Activated effector memory CD4-positive, alpha-beta T cell treated with anti-CD3 and anti-CD28 coated beads, Interleukin-2, amount 50 U/mL, for 16 hours (primary cell): ENCODE measurements at places on chromosomes 4 and X.
A peak's percentile ranks its signal among the peaks of the same experiment; 100 is the strongest.

- DNase-seq = no peak
Measured at GRCh38 chr4:133866328-133866699, 335.3 kb downstream of the PABPC4L start.

DNA sequence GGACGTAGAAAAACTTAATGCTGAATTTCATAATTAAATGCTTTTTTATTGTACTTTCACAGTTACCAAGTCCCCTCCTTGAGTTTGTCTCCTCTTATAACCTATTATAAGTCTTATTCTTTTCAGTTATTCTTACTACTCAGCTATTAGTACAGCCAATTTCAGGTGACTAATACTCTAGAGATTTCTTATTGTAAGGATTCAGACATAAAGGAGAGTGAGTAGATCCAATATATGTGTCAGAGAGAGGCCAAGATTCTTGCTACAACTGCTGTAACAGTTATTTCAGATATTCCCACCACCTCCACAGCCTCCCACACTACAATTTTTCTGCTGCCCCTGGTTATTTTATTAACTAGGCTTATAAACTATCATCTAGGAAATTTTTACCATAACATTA lies 274.5 kb downstream of the GPAT3 start:
- DNase-seq = no peak

GRCh38 chr4:83568062-83568461 lies 32.2 kb downstream of the GPAT3 start:
- no peak for DNase-seq

DNA sequence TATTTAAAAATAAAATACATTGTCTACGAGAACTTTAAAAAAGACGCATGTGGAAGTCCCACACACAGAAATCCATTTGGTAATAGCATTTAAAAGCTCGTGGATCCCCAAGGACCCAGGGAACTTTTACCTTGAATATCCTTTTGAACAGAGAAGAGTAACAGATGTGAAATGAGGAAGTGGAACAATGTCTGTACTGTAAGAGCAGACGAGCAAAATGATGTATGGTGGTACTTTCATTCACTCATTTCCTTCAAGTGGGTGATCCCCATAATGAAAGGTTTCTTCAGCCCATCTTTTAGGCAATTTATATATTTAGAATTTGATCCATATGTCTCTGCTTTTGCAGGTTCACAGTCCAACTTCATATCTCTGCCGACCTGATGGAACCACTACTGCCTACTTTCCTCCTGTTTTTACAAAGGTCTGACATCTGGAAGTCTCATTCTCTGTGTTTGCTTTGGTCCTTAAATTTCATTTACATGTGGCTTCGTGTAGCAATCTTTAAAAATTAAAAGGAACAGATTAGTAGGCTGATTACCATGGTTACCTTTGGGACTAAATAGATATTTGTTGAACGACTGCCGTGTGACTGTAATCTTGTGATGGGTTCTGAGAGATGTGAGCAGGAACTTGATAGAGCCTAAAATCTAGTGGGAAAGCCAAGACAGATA lies 188.4 kb downstream of the PALLD start:
- DNase-seq = no peak

DNA sequence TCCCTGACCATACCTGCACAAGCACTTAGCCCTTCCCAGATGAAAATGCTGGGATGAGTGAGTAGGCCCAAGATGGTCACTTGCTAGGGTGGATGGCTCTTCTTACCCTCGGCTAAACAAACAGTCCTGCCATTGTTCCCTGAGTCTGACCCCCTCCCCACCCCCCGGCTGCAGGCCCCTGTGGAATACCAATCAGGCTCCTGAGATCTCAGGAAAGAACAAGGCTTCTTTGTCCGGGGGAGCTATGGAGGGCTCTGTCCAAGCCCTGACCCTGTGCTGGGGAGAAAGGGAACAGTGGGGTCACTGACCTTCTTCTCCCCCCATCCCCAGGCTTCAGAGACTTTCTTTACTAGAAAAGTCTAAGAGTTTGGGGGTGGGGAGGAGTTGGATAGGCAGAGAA lies 6.0 kb downstream of the PLP1 start:
- DNase-seq = no peak

GRCh38 chrX:3599802-3600430 lies 113.5 kb downstream of the PRKX start:
- no peak for DNase-seq

DNA sequence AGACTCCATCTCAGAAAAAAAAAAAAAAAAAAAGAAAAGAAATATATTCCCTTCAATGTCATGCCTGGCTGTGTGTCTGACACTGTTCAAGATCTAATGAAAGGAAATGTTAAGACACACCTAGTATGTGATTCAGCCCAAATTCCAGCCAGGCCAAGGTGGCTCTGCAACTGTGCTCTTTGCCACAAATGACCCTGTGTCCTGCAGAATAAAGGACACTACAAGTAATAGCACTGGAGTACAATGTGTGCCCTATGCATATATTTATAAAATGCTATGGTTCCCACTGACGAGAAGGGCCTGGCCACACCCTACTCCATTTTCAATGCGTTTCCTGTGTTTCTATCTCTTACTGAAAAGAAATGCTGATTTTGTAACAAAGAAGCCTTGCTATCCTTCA lies 98.0 kb upstream of the SORBS2 start:
- no peak for DNase-seq

DNA sequence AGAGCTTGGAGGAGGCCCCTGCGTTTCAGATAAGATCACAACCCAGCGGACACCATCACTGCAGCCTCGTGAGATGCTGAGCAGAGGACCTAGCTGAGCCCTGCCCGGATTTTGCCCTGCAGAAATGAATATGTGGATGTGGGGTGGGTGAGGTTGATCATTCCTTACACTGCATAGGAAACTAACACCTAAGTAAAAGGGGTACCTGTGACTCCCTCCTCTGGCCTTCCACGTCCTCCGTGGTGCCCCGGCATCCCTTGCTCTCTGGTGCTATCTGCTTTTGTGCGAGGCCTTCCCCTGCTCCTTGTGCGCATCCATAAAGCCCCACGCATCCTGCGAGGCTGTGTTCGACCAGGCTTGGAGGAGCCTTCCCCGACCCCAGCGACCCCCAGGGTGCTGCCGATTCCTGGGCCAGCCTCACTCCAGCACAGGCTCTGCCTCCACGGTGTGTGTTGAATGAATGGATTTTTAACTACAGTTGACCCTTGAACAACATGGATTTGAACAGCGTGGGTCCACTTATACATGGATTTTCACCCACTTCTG lies 25.6 kb upstream of the GPR78 start:
- DNase-seq = no peak

GRCh38 chr4:183333983-183334382 lies 11.8 kb upstream of the CLDN24 start:
- no peak for DNase-seq

DNA sequence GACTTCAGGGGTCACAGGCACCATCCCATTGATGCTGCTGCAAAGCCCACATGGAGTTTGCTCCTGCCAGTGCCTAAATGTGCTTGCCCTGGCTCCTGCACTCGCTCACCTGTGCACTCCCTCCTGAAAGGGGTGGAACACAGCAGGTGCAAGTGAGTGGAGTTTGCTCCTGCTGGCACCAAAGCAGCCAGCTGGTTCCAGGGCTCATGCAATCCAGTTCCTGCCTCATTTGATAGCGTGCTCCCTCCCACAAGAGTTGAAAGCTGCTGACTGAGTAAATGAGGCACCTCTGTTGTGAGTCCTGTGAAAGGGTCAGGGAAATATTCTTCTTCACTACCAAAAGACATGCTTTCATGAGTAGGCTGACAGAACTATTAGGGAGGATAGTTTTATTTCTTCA lies 30.5 kb downstream of the CXCL8 start:
- DNase-seq = no peak

DNA sequence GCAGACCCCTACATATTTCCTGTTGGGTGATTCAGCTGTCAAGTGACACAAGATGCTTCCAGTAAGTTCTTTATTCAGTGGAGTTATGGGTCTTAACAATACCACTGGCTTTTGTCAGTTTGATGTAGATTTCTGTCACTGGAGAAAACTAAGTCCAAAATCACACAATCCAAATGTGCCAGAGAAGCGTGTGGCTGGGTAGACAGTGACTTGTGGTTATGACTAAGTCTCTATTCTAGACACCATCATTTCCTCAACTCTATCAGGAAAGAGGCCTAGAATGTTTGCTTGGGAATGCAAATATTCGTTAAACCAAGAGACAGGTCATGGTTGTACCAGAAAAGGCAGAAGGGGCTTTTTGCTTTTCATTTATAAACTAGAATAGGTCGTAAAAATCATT lies 54.4 kb upstream of the HS3ST1 start:
- no peak for DNase-seq

- peak; percentile 70 for DNase-seq
Measured at GRCh38 chr4:8435656-8436121, 4.8 kb downstream of the ACOX3 start.

- DNase-seq = no peak
Measured at GRCh38 chr4:20337261-20337664, 85.6 kb downstream of the SLIT2 start.

DNA sequence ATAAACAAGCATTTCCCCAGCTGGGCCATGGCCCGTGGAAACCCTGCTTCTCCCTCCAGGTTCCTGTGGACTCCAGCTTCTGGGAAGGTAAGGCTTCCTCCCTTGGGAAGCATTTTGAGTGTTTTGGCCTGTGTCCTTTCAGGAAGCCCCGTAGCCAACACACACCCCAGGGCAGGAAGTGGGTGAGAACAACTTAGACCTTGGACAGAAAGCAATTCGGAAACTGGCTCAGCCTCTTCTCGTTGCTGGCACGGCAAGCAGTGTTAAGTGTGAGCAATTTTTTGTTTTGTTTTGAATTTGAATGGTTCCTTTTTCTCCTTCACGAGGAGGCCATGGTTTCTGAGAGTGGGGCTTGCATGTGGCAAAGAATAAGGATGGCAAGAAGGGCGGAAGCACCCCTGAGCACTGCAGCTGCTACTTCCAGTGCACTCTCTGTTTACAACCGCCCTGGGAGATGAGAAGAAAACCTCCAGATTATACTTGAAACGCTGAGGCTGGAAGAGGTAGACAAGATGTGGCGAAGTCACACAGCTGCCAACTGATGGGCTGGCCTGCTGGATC lies 14.1 kb upstream of the CYTL1 start:
- DNase-seq = no peak

DNA sequence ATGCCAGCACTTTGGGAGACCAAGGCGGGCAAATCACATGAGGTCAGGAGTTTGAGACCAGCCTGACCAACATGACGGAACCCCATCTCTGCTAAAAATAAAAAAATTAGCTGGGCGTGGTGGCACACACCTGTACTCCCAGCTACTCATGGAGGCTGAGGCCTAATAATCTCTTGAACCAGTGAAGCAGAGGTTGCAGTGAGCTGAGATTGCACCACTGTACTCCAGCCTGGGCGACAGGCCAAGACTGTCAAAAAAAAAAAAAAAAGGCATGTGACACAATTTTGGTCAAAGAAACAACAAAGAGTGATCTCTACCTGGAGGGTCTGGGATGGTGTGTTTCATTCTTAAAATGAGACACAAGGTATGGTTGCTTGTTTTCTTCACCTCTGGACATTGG lies 188.2 kb upstream of the HS3ST1 start:
- DNase-seq = no peak

DNA sequence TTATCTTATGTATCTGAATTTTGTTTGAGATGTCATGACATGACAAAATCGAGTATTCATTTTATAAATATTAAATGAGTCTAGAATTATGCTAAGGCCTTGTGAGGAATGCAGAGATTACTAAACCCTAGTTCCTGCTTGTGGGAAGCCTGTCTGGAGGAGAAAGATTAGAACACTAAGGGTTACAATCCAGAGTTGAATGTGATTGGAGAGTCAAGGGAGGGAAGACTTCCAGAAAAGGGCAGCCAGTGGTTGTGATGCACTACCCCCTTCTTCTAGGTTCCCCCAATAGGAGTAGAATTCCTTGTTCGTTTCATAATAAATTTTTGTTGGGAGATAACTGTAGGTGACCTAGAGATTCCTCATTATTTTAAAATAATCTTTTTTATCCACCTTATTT lies 141.1 kb downstream of the AFF1 start:
- no peak for DNase-seq

GRCh38 chrX:112760697-112761096 lies 79.9 kb downstream of the AMOT start:
- DNase-seq = no peak

- DNase-seq = no peak
Measured at GRCh38 chrX:108732630-108733321, 3.6 kb downstream of the IRS4 start.

GRCh38 chrX:109533631-109534030 lies 3.0 kb upstream of the NXT2 start:
- DNase-seq = no peak

GRCh38 chrX:124641737-124642491 lies 295.6 kb downstream of the SH2D1A start:
- DNase-seq = no peak

- DNase-seq = no peak
Measured at GRCh38 chr4:7288751-7289523, 96.6 kb downstream of the SORCS2 start.

DNA sequence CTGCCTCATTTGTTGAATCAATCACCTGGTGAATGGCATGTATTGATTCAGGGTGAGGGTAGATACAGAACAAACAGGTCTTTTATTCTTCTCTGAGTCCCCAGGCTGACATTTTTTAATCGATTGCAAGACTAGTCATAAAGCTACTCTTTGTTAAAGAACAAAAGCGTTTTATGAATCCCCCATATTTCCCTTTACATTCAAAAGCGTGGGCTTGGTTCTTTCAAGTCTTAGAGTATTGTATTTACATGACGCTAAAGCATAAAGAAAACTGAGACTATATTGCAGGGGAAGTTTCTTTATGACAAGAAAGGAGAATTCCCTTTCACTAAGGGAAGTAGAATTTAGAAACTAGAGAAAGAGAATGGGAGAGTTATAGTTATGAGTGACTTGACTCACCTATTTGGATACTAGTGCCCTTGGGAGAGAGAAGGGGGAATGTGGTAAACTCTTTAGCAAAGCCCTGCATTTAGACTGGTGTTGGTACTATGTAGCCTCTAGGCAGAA lies 69.3 kb upstream of the PDE5A start:
- no peak for DNase-seq

- no peak for DNase-seq
Measured at GRCh38 chr4:83011689-83012199, 1.1 kb upstream of the LIN54 start.

DNA sequence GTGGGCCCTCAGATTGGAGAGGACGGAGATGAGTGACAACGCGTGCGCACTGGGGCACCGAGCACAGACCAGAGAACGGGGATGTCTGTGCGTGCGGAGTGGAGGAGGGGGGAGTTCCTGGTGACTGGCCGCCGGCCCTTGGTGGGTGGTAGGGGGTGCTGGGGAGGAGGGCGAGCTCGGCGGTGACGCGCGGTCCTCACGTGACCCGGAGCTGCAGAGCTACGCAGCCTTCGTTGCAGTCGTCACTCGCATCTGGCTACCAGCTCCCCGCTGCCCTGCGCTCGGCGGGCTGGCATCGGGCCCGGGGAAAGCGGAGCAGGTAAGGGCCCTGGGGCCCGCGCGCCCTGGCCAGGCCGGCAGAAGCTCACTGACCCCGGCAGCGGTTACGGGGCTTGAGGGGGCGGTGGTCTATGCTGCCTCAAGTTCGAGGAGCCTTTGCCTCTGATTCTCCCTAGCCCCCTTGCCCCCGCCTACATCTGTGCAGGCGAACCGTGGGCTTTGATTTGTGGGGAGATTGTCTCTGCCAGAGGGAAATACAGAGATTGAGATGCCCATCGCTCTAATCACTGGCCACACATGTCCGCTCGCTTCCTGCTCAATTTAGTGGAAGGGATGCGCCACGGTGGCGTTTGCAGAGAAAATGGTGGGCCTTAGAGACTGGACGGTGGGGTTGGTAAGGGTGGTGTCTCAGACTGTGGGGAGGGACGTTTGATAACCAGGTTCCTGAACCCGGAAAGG lies at the start of gene ARMCX4:
Gene ARMCX4 (plus strand): TSS at position 245 of the 738 bp plus-strand sequence. CDS start 3,134 bp downstream, outside the sequence.
- peak; percentile 74 for DNase-seq

- DNase-seq = no peak
Measured at GRCh38 chrX:8914681-8915080, 113.5 kb upstream of the FAM9A start.
